Activated CD4-positive, alpha-beta T cell treated with anti-CD3 and anti-CD28 coated beads, Interleukin-2, amount 10 ng/mL, durations not matched to agents 7 days and 5 days (primary cell): ENCODE measurements at places on chromosomes 2 and 18.
A peak's percentile ranks its signal among the peaks of the same experiment; 100 is the strongest.

- DNase-seq = no peak
- H3K4me3 ChIP-seq = no peak overlapping the region
- no peaks in the 10 kb centered on the region for H3K27me3 ChIP-seq
- no peaks in the 10 kb centered on the region for H3K4me1 ChIP-seq
- peaks cover 2% of the 10 kb centered on the region for H3K36me3 ChIP-seq
- H3K27ac ChIP-seq = no peak overlapping the region
Measured at GRCh38 chr2:7709907-7710306, 792.7 kb downstream of the RNF144A start.

DNA sequence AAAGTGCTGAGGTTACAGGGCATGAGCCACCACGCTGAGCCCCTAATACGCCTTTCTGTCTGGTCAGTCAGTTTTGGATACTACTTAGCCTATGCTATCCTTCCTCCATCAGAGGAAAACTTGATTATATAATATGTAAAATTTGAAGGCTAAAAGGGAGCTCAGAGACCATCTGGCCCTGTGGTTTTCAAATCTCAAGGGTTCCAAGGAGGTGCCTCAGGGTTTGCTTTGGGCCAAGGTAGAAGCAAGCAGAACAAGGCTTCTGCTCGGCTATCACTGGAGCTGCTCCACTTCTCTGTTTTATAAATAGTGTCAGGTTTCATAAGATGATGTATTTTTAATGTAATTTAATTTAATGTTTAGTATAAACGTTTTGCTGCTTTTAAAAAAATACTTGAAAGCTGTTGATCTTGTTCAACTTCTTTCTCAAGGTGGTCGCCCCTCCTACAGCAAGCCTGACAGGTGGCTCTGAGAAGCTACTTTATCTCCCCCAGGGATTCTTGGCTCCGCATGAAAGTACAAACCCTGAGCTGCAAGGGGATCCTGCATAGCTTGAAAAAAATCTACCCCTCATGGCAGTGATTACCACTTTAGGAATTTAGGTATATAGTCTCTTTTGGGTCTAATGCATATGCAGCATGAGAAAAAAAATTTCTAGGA, 290.3 kb downstream of the CNTNAP5 start:
- no peak for DNase-seq
- no peak overlapping the region for H3K27ac ChIP-seq
- H3K36me3 ChIP-seq = no peaks in the 10 kb centered on the region
- H3K4me1 ChIP-seq = no peaks in the 10 kb centered on the region

GRCh38 chr2:155099784-155100183, 401.3 kb downstream of the KCNJ3 start:
- H3K4me3 ChIP-seq = no peak overlapping the region
- no peaks in the 10 kb centered on the region for H3K27me3 ChIP-seq
- no peak for DNase-seq
- H3K36me3 ChIP-seq = no peaks in the 10 kb centered on the region

- H3K4me1 ChIP-seq = peaks cover 2% of the 10 kb centered on the region
- no peaks in the 10 kb centered on the region for H3K27me3 ChIP-seq
- DNase-seq = no peak
- H3K36me3 ChIP-seq = peaks cover 2% of the 10 kb centered on the region
- H3K27ac ChIP-seq = no peak overlapping the region
- H3K4me3 ChIP-seq = no peak overlapping the region
Measured at GRCh38 chr2:3490191-3491170, 28.9 kb downstream of the ADI1 start.

DNA sequence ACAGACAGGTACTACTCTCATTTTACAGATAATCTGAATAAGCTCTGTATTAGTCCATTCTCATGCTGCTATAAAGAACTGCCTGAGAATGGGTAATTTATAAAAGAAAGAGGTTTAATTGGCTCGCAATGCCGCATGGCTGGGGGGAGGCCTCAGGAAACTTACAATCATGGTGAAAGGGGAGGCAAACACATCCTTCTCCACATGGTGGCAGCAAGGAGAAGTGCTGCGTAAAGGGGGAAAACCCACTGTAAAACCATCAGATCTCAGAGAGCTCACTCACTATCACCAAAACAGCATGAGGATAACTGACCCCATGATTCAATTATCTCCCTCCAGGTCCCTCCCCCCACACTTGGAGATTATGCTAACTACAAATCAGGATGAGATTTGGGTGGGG, 254.4 kb downstream of the KCNE4 start:
- no peak overlapping the region for H3K4me3 ChIP-seq
- no peaks in the 10 kb centered on the region for H3K4me1 ChIP-seq
- no peak overlapping the region for H3K27ac ChIP-seq

GRCh38 chr2:64601785-64602391, 51.8 kb downstream of the SERTAD2 start:
- no peaks in the 10 kb centered on the region for H3K27me3 ChIP-seq
- no peak for DNase-seq
- H3K36me3 ChIP-seq = peaks cover 4% of the 10 kb centered on the region
- peaks cover 14% of the 10 kb centered on the region for H3K4me1 ChIP-seq
- no peak overlapping the region for H3K27ac ChIP-seq

DNA sequence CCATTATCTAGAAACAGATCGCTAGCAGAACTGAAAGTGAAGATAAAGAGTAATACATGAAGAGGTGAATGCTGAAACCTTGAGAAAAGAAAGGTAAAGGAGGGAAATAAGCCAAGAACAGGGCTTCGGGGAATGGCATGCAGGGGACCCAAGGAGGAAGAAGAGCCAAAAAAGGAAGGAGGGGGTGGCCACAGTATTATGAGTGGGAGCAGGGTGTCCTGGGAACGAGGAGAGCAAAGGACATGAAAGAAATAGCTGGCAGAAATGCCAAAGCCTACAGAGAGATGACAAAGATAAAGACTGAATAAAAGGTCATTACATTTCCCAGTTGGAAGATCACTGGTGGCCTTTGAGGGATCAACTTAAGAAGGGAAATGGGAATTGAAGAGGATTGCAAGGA, 82.9 kb downstream of the ACTR3 start:
- no peaks in the 10 kb centered on the region for H3K27me3 ChIP-seq
- no peak for DNase-seq
- peaks cover 27% of the 10 kb centered on the region for H3K4me1 ChIP-seq
- H3K4me3 ChIP-seq = no peak overlapping the region
- peaks cover 8% of the 10 kb centered on the region for H3K36me3 ChIP-seq
- no peak overlapping the region for H3K27ac ChIP-seq

GRCh38 chr2:7201851-7202250, 284.6 kb downstream of the RNF144A start:
- H3K4me1 ChIP-seq = no peaks in the 10 kb centered on the region
- H3K27ac ChIP-seq = no peak overlapping the region
- no peak for DNase-seq
- H3K27me3 ChIP-seq = no peaks in the 10 kb centered on the region

- peaks cover 51% of the 10 kb centered on the region for H3K4me1 ChIP-seq
- H3K27ac ChIP-seq = peak overlapping the region; percentile 100
- peak overlapping the region; percentile 98 for H3K4me3 ChIP-seq
- no peaks in the 10 kb centered on the region for H3K27me3 ChIP-seq
- peak; percentile 56 for DNase-seq
Measured at GRCh38 chr2:70084973-70085710, 2.1 kb upstream of the PCBP1 start.

DNA sequence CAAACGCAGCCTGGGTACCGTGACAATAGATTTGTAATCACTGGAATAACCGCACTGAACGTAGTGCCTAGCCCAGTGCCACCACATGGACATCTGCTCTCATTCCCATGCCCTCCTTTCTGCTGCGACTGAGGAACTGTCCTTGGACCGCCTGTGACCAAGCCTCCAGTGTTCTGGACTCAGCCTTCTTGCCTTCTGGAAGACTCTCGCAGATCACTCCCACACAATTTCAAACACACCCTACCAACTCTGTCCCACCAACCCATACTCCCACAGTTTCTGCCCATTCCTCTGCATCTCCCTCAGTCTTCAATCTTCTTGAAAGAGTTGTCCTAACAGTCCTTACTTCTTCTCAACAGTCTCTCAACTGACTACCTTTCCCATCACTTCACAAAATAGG, 2.1 kb downstream of the RNF149 start:
- DNase-seq = peak; percentile 21
- H3K27ac ChIP-seq = peak overlapping the region; percentile 96
- no peaks in the 10 kb centered on the region for H3K27me3 ChIP-seq
- H3K36me3 ChIP-seq = peaks cover 54% of the 10 kb centered on the region
- H3K4me1 ChIP-seq = peaks cover 73% of the 10 kb centered on the region

DNA sequence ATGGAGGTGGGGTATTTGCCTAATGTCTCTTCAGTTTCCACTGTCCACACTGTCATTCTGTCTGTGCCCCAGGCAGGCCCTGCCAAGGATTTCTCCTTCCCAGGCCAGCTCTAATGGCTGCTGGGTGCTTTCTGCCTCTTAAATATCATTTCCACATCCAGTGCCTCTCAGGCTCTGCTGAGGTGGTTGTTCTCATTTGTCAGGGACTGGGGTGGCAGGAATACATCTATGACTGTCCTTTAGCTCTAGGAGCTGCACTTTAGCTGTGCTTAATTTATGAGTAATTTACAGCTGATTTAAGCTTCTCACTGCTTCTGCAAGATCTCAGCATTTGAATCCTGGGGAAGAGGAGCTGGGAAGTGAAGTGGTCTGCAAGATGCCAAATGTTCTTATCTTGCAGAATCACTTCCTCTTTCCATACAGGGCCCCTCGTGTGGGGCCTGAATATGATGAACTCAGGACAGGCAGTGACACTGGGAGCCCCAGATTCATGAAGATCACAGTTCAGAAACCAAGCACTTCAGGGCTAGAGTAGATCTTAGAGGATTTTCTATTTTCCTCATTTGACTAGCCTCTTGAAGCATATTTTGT, 150.2 kb downstream of the FSHR start:
- no peak for DNase-seq
- H3K36me3 ChIP-seq = no peaks in the 10 kb centered on the region
- no peak overlapping the region for H3K4me3 ChIP-seq
- H3K4me1 ChIP-seq = no peaks in the 10 kb centered on the region
- H3K27me3 ChIP-seq = no peaks in the 10 kb centered on the region
